ENCODE measurements at places on chromosomes 2 and 18.

- no peak for DNase-seq
Observed at GRCh38 chr2:143321994-143322393, 192.8 kb downstream of the ARHGAP15 start.

DNA sequence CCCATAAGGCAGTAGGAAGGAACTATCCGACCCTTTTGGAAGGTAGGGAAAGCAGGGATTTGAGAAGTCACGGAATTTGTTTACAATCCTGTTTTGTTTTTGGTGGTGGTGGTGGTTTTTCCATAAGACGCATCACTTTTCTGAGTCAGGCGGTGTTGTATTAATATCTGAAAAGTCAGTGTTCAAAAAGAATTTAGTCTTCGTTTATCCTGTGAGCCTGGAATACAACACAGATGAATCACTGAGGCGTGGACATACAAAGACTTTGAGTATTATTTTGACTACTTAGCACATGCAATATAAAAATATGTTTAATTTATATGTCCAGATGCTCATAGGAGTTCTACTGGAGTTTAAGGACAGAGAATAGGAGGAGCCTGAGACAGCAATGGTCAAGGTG lies 785 bp downstream of the ZNF892 start:
- DNase-seq = no peak

- no peak for DNase-seq
Observed at GRCh38 chr18:48472610-48473009, 63.4 kb upstream of the ZBTB7C start.

GRCh38 chr2:219210886-219211362 lies 4.3 kb downstream of the ZFAND2B start:
- DNase-seq = no peak

- DNase-seq = no peak
Observed at GRCh38 chr2:188695953-188696352, 278.2 kb upstream of the COL3A1 start.

GRCh38 chr2:118498943-118499342 lies 348.5 kb downstream of the EN1 start:
- no peak for DNase-seq

- DNase-seq = no peak
Observed at GRCh38 chr2:218567797-218568189, 358 bp downstream of the USP37 start.

DNA sequence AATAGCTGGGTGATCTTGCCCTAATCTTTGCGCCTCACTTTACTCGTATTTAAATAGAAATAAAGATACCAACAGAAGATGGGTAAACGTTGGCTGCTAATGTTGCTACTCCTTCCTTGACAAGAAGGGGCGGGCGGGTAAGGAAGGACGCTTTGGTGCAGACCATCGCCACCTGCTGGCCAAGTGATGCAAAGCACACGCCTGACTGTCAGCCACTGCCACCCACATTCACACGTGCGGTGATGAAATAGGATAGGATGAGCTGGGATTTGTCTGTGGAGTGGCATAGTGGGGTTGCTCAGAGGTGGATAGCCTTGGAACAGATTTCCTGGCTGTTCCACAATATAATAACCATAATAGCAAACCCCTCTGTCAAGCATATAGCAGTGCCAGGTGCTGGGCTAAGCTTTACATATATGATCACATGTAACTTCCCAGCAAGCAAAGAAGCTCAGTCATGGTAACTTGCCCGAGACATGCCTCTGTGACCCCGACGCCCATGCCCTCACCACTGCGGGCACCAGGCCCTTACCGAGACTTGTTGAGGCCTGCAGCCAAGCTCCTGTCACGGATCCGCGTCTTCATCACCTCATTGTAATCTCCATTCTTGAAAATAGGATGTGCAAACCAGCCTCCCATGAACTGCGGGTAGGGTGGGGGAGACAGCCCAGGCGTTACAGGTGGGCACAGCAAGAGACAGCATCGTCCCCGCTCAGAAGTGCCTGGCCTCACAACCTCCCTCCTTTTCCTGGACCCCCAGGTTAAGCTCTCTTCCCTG lies 39.3 kb downstream of the LCT start:
- DNase-seq = peak; percentile 74
